ENCODE measurements at places on chromosomes 2 and 18.

- no peak for DNase-seq
Measured at GRCh38 chr2:207334301-207334623, 168.5 kb upstream of the KLF7 start.

GRCh38 chr2:105391763-105392662 is 6.8 kb downstream of the FHL2 start:
- DNase-seq = no peak

- DNase-seq = no peak
Measured at GRCh38 chr2:157258520-157259326, 1.2 kb downstream of the GALNT5 start.

- no peak for DNase-seq
Measured at GRCh38 chr2:233798335-233799086, 20.4 kb downstream of the MROH2A start.
